ENCODE measurements at places on chromosomes 2 and 18.
A peak's percentile ranks its signal among the peaks of the same experiment; 100 is the strongest.

- no peak for DNase-seq
Measured at GRCh38 chr18:9561759-9562158, 52.6 kb downstream of the PPP4R1 start.

- DNase-seq = no peak
Measured at GRCh38 chr2:46144133-46144800, 152.9 kb upstream of the EPAS1 start.

GRCh38 chr2:26316041-26316440 lies 29.9 kb upstream of the SELENOI start:
- DNase-seq = peak; percentile 26

DNA sequence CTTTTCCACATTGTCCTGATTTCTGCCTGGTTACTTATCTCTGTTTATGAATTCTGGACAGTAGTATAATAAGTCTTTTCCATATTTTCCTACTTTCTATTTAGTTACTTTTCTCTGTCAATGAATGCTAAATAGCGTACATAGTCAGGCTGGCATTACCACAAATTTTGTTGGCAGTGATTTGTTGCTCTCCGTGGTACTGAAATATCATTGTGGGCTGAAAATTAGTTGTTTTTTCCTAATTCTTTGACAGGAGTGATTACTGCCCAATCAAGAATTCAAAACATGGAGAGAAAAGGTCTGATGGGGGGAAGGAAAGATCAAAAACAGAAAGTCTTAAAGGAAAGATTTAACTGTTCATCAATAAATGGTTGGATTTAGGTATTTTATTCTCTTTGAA lies 7.7 kb upstream of the GALNT13 start:
- DNase-seq = no peak

DNA sequence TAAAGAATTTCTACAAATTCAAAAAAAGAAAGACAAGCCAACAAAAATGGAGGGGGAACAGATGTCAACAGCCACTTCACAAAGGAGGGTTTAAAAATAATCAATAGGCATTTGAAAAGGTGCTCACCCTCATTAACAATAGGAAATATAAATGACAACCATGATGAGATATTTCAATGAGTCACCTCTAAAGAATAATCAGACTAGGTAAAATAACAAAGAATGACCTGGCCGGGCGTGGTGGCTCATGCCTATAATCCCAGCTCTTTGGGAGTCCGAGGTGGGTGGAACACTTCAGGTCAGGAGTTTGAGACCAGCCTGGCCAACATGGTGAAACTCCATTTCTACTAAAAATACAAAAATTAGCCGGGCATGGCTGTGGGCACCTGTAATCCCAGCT lies 133.6 kb downstream of the KCNE4 start:
- DNase-seq = no peak

DNA sequence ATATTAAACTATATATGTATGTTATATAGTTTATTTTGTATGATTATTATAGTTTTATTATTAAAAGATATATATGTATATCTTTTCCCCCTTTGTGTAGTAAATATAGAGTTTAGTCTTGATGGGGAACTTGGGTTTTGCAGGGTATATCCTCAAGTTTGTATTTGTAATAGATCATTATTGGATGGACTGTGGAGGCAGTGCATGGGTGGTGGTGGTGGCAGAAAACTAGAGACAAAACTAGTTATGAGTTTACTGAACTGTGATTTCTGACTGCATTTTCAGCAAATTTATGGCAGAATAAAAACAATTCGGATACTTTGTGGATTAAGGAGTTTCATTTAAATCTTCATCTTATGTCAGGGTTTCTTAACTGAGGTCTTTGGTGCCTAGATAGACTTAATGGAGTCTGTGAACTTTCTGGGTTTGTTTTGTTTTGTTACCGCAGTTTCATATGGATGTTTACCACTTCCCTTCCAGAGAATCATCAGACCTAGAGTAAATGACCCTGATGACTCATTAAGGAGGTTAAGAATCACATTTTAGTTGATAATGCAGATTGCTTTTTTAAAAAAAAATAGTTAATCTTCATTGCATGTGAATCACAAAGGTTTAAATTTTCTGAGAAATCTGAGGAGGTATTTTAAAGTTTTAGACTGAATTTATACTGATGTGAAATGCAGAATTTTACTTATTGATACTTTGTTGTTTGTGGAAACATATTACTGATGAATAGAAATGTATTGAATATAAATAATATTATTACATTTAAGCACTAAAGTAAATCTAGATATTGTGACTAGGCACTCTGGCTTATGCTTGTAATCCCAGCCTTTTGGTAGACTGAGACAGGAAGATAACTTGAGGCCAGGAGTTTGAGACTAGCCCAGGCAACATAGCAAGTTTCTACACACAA lies 14.5 kb downstream of the EPC2 start:
- DNase-seq = no peak

DNA sequence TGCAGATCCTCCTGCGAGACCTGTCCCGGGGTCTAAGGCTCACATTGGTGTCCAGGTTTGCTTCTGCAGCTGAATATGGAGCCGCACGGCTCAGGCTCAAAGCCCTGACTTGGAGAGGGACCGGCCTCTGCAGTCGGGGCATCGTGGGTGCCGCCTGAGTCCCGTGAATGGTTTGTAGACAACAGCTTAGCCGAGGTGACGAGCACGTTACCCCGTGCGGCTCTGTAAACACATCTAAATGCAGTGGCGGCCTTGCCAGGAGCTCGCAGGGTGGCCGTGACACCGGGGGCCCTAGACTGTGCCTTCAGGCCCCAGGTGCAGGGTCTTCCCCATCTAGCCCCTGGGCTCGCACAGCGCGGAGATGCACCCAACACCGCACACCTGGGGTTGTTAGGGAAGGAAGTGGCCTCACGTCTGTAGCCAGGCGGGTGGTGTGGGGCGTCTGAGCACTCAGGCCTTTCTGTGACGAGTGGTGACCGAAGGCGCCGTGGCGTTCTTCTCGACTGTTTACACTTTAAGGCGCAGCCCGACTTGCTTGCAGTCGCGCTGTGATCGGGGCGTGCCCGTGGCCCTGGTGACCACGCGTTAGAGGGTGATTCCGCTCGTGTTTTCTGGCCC lies 91.6 kb downstream of the NFATC1 start:
- no peak for DNase-seq

- peak; percentile 84 for DNase-seq
Measured at GRCh38 chr2:205763708-205764211, 81.5 kb downstream of the NRP2 start.

GRCh38 chr2:70418514-70418913 lies 116.6 kb upstream of the FAM136A start:
- DNase-seq = no peak

- no peak for DNase-seq
Measured at GRCh38 chr2:168176402-168176801, 71.0 kb downstream of the STK39 start.

DNA sequence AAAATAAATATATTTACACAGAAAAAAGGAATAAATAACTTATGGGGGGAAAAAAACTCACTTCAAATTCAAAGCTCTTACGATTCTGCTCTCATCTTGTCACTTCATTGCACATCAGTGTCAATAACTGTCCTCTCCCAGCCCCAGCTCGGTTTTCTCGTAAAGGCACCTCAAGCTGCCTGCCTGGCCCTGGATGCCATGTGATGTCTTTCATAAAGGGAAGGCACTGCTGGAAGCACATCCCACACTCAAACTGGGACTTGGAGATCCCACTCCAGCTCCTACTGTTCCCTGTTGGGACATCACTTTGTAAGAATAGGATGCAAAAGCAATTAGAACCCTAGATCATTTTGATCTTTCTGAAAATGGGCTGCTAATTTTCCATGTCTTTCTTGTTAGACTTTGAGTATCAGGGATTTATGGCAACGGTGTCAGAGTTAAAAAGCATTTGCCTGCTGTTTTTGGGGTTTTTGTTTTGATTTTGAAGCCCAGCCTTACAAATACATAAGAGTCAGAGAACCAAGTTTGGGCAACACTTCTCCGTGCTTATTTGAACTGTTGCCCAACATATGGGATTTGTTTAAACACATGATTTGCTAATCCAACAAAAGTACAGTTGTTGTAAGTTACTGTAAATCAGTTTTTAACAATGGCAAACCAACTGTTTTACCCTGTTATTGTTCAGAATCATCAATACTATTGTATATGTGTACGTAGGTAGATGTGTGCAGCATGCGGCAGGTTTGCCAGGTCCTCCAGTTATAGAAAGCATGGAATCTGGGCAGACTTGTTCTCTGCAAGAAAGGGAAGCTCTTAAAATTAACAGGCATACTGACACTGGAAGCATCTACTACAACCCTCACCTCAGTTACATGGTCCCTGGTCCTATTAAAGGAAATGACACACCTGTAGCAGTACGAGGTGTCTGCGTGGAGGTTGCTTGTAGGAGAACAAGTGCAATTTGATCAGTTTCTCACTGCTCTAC lies 20.6 kb downstream of the SERTAD2 start:
- peak; percentile 55 for DNase-seq

- peak; percentile 90 for DNase-seq
Measured at GRCh38 chr2:38462121-38462661, 85.1 kb upstream of the ATL2 start.

- DNase-seq = no peak
Measured at GRCh38 chr2:105731511-105731910, 13.2 kb upstream of the NCK2 start.

DNA sequence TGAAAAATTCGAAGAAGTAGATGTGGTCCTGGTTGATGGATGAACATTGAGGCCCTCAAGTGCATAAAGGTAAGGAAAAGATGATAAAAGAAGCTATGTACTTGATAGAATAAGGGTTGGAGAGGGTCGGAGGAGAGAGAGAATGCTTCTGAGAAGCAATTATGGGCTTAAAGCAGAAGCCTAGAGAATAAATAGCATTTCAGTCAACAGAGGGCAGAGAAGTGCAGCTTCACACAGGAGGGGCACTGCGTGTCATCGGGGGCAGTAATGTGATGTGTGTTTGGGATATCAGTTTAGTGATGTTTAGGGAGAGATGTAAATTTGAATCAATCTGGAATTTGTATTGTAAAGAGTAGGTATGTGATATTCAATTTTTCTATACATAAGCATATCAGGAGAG lies 334.5 kb downstream of the PIK3C3 start:
- no peak for DNase-seq

GRCh38 chr2:135667045-135667444 lies 74.6 kb upstream of the UBXN4 start:
- no peak for DNase-seq

DNA sequence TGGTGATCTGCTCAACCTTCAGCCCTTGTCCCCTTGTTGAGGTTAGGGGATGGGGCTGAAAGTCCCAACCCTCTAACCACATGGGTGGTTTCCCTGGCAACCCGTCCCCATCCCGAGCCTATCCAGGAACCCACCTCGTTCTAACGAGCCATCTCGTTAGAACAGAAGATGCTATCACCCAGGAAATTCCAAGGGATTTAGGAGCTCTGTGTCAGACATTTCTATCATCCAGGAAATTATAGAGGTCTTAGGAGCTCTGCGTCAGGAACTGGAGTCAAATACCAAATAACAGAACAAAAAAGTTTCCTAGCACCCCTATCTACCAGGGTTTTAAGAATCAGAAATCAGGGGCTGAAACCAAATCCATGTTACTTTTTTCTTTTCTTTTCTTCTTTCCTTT lies 90.3 kb upstream of the LCLAT1 start:
- DNase-seq = no peak

DNA sequence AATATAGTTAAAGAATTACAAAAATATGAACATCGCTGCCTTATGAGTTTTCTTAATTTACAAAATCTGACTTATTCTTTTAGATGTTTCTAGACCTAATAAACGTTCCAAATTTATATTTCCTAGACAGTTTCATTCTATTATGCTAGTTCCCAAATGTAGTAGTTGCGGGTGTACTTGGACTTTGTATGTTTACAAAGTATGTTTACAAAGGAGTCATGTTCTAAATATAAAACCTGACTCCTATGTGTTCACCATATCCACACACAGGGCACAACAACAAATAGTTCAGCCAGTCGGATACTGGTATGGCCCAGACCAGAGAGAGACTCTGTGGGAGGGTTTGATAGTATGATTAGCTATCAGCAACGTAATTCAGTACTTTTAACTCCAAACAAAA lies 230.7 kb downstream of the KCNH7 start:
- no peak for DNase-seq

- DNase-seq = no peak
Measured at GRCh38 chr2:208086029-208086428, 38.3 kb downstream of the CRYGD start.

GRCh38 chr18:12283256-12283655 lies 24.8 kb upstream of the TUBB6 start:
- no peak for DNase-seq

DNA sequence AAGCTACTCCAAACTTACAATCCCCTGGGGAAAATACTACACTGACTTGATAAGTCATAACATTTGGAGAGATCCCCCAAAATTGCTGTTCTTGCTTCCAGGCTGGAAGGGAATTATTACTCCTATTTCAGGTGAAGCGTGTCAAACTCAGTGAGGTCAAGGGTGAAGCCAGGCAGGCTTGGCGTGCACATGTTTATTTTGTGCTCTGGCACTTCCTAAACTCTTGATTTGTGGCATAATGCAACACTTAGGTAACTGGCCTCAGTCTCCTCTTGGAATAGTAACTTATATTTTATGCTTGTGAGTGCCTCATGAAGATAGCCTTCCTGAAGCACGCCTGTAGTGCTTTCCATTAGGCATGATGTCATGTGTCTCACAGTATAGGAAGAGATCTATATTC lies 751.2 kb downstream of the CNTNAP5 start:
- no peak for DNase-seq

- no peak for DNase-seq
Measured at GRCh38 chr18:9694174-9694573, 13.9 kb upstream of the RAB31 start.

GRCh38 chr2:15169326-15170069 lies 391.6 kb downstream of the NBAS start:
- DNase-seq = peak; percentile 95

DNA sequence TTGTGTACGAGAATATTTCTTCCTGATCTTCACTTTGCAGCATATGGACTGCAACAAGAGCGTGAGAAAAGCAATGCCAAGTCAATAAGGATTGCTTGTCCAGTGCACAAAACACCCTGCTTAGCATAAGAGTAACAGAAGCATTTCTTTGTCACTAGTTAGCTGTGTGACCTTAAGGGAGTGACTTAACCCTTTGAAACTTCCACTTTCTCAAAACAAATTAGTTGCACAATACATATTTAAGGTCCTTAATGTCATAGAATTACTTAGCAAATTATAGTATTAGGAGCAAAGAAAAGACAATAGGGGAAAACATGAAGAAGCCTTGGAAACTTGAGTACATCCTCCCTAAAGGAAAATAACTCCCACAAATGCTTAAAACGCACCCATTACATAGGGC lies 230.1 kb downstream of the RNF152 start:
- no peak for DNase-seq

DNA sequence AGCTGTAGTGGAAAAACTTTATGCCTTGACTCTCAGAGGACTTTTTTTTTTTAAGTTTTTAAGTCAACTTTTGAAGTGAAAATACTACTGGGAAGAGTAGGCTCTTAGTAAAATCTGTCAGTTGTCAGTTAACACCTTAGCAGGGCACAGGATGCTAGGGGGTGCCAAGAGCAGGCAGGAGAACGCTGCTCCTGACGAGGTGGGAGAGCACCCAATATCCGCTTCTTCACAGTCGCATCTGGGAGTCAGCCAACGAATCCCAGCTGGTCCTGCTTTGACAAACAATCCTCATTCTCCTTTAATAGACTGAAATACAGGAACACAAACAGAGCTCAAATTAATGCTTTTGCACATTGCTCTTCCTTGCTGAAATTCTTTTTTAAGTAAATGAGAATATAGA lies 709.5 kb upstream of the ACVR2A start:
- no peak for DNase-seq

All from AG20443 (cell line).